Forelimb muscle (tissue), 1 donor: ENCODE measurements at places on chromosomes 6 and 20. TPM values are rescaled to one million over a fixed set of nuclear protein-coding genes. Genes with fewer than 3 reads are reported as not detected.

- no peak for DNase-seq
These were observed 64.0 kb upstream of the ELOVL5 start for GRCh38 chr6:53412751-53413150.

- DNase-seq: no peak
These were observed 19.9 kb upstream of the PREX1 start for GRCh38 chr20:48847498-48848205.

DNA sequence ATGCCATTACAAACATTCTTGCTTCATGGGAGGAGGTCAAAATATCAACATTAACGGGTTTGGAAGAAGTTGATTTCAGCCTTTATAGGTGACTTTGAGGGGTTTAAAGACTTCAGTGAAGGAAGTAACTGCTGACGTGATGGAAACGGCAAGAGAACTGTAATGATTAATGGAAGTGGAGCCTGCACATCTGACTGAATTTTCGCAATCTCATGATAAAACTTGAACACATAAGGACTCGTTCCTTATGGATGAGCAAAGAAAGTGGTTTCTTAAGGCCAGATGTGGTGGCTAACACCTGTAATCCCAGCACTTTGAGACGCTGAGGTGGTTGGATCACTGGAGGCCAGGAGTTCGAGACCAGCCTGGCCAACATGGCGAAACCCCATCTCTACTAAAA lies 226.1 kb downstream of the BCAS1 start:
- DNase-seq: no peak

HCRTR2 gene
- polyA plus RNA-seq: not detected

GRCh38 chr20:19022791-19023448 lies 189.5 kb upstream of the SLC24A3 start:
- no peak for DNase-seq

ADGRB3 gene
- polyA plus RNA-seq: 0.76 TPM

DNA sequence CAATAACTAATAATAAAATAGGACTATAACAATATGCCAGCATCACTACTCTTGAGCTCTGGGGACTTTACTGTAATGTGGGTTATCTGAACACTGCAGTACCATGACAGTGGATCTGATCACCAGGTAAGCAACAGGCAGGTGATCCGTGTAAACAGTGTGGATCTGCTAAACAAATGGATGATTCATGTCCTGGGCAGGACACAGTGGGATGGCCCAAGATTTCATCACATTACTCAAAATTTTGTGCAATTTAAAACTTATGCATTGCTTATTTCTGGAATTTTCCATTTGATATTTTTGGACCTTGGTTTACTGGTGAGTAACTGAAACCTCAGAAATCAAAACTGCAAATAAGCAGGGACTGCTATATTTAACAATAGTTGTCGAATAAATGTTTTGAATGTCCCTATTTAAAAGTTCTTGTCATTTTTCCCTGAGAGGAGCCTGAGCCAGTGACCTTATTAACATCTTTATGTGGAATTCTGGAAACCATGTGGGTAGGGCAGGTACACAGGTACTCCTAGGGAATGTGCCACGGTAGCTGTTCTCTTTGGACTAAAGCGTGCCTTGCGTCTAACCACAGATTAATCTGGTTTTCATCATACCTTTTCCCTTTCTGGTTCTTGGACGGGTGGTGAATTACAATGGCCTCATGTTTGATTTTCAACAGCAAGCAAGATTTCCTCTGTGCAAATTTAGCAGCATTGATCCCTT lies 214.5 kb upstream of the SASH1 start:
- no peak for DNase-seq

SPATS1 gene
- not detected for polyA plus RNA-seq

GRCh38 chr20:54266844-54267243 lies 59.0 kb downstream of the PFDN4 start:
- no peak for DNase-seq

DNA sequence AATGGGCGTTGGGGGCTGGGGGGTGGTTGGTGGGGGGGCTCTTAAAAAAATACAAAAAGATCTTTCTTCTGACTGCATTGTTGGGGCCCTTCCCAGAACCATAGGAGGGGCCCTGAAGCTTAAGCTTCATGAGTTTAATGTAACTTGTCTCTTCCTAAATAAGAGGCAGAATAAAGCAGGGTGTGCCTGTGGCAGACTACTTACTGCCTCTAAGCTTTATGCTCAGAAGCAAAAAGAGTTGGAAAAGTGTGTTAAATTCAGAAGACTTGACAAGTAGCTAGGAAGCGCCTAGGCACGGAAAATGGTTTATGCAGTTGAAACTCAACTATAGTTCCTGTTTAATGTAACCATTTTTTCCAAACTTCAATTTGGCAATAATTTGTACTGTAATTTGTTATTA lies 44.5 kb downstream of the TIAM2 start:
- no peak for DNase-seq

BTBD9 gene
- 7.7 TPM for polyA plus RNA-seq

HLA-DPB1 gene
- polyA plus RNA-seq: 9.5 TPM

EYS gene
- 0.47 TPM for polyA plus RNA-seq

DNA sequence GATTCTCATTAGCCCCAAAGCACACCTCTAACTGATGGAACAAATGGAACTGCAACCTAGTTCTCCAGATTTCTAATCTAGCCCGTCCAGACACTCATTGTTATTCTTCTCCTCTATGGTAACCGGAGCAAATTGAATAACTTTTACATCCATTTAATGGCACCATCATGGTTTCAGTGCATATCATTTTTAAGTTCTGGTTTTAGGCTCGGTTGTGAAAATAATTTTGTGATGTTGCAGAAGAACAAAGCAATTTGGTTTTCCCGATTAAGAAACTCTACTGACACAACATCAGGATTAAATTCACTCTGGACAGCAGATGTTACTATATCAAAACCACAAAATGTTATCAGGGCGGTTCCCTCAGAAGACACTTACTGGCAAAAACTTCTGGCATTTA lies 42.5 kb upstream of the HBS1L start:
- DNase-seq: no peak

DNA sequence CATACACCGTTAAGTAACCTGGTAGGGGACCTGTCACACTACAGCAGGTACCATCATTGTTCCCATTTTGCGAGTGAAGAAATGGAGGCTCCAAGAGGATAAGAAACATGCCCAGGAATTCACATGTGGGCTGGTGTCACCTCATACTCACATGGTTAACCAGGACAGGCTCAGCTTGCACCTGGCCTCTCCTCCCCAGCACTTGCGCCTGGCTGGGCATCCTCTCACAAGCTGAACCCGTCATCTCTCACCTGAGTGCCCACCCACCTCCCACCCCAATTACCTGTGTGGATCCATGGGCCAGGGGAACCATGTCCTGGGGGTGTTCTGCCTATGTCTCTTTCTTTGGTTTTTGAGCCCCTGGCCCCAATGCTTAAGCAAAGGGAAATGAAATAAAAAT lies 1.5 kb downstream of the SFTA2 start:
- DNase-seq: no peak

GRCh38 chr20:49904440-49905214 lies 10.7 kb downstream of the SPATA2 start:
- DNase-seq: no peak

GRCh38 chr6:115594891-115595290 lies 465.8 kb downstream of the FRK start:
- DNase-seq: no peak

DNA sequence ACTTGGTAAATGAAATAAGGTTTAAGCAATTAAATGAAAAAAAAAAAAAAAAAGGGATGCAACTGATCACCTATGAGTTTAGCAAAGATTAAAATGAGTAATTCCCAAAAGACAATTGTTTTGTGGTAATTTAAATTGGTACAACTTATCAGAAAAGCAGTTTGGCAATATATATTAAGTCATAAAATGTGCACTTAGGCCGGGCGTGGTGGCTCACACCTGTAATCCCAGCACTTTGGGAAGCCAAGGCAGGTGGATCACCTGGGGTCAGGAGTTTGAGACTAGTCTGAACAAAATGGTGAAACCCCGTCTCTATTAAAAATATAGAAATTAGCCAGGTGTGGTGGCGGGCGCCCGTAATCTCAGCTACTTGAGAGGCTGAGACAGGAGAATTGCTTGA lies 7.9 kb downstream of the PHACTR2 start:
- DNase-seq: no peak

GRCh38 chr6:168711049-168711640 lies 270.2 kb downstream of the SMOC2 start:
- no peak for DNase-seq

GRCh38 chr20:32965581-32966373 lies 38.5 kb downstream of the SUN5 start:
- DNase-seq: no peak

EEF1A2 gene
- polyA plus RNA-seq: 1,049 TPM

GRCh38 chr6:169811521-169812256 lies 60.3 kb downstream of the ERMARD start:
- DNase-seq: no peak

DNA sequence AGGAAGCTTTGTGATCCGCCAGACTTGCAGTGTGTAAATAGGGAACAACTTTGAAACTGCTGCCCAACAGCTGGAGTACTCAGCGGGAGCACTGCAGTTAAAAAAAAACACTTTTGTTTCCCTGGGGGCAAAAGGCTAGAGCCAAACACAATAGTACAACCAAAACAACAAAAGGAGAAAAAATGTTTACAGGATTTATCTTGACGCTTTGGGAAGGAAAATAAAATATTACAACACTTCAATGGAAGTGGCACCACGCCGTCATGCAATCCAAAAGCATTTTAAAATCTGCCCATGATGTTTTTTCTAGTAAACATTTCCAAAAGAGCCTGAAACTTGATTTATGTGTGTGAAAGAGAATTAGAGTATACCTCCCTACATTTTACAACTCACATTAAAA lies 26.0 kb downstream of the PTPRK start:
- no peak for DNase-seq

RUNX2 gene
- polyA plus RNA-seq: 0.66 TPM

HBS1L gene
- polyA plus RNA-seq: 39.5 TPM

DNA sequence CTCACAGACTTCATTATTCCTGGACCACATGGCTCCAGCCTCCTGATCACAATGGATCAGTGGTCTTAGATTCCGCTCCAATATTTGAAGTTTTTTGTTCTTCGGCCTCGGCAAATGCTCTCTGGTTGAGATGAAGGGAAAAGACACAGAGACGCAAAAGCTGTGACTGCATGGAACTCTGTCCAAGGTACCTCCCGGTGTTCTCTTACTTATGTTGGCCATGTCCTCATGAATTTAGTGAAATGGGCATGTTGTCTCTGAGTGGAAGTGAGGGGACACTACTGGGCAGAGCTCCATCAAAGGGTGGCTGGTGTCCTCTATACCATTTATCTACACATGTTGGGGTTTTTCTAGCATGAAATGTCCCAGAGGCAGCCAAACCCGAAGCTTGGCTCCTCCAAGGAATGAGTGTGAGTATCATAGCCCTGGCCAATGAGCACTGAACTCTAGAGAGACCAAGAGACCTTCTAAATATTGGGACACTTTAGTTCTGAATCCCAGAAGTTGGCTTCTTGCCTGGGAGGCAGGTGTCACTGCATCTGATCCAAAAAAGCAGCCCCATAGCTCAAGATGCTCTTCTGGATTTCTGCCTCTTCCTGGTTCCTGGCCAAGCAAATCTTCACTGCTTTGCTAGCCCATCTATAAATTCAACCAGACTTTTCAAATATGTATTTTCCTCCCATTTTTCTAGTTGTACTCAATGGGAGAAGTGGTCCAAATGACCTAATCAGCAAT lies 34.1 kb downstream of the HLA-G start:
- no peak for DNase-seq

DNA sequence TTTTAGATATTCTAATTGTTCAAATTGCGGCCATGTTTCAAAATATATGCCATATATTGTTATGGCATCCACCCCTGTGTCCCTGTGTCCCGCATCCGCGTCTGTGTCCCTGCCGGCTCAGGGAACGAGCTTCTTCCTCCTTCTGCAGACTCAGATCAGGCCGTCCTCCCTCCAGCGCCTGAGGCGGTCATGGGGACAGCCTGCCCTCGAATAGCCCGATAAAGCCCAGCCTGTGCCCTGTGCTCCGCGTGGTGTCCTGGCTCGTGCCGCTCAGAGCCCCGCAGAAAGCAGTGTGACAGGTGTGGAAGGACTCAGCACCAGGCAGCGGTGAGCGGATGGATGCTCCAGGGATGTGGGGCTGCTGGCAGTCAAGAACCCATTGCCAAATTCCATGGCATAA lies 663.4 kb upstream of the DEFB115 start:
- no peak for DNase-seq
